ENCODE measurements at places on chromosomes 4 and X. TPM values are rescaled to one million over a fixed set of nuclear protein-coding genes. Genes with fewer than 3 reads are reported as not detected.

The UVSSA gene
- 4.0 TPM for total RNA-seq

The RBBP7 gene
- total RNA-seq = 150 TPM

The PCYT1B gene
- total RNA-seq = 3.5 TPM

The CT83 gene
- total RNA-seq = not detected

The TLR6 gene
- total RNA-seq = 0.22 TPM

Data from epithelial cell of proximal tubule (primary cell).